Endothelial cell of umbilical vein (primary cell): ENCODE measurements at places on chromosomes 11 and 22.

GRCh38 chr11:15342163-15342562 is 227.4 kb downstream of the INSC start:
- H3K4me1 ChIP-seq, result no peaks in the 10 kb centered on the region
- no peak overlapping the region for H3K27ac ChIP-seq
- no peak for DNase-seq

- H3K36me3 ChIP-seq, result no peaks in the 10 kb centered on the region
- no peaks in the 10 kb centered on the region for H3K4me1 ChIP-seq
- H3K27ac ChIP-seq, result no peak overlapping the region
- DNase-seq, result no peak
These were observed 1470.5 kb downstream of the BRD1 start for GRCh38 chr22:48357196-48357595.

GRCh38 chr11:68575025-68575665 is 109.2 kb upstream of the GAL start:
- DNase-seq, result no peak
- H3K27me3 ChIP-seq, result no peaks in the 10 kb centered on the region
- no peak overlapping the region for H3K4me3 ChIP-seq

DNA sequence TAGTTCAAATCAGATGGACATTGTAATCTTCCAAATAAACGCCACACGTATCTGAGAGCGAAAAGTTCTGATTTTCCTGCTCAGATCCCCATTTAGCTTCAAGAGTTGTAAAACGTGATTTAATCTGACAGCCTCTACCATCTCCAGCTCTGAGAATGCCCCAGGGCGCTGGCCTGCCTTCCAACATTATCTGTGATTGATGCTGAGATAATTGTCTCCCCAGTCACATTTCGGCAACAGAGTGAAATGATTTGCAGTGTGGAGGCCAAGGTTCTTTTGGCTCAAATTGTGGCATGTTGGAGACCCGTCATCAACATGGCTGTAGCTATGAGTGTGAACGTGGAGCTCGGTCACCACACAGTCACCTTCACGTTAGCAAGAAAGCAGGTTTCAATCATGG is 283.4 kb downstream of the BRD1 start:
- no peak for DNase-seq
- no peaks in the 10 kb centered on the region for H3K27me3 ChIP-seq
- H3K27ac ChIP-seq, result no peak overlapping the region

GRCh38 chr22:31210556-31211421 is 1.3 kb upstream of the LIMK2 start:
- peaks cover 47% of the 10 kb centered on the region for H3K4me1 ChIP-seq
- H3K4me3 ChIP-seq, result no peak overlapping the region
- H3K36me3 ChIP-seq, result peaks cover 3% of the 10 kb centered on the region
- peak; percentile 68 for DNase-seq
- H3K27me3 ChIP-seq, result no peaks in the 10 kb centered on the region

GRCh38 chr11:61999141-61999975 is 31.9 kb upstream of the FTH1 start:
- H3K4me3 ChIP-seq, result no peak overlapping the region
- H3K4me1 ChIP-seq, result peaks cover under 1% of the 10 kb centered on the region
- no peaks in the 10 kb centered on the region for H3K36me3 ChIP-seq
- DNase-seq, result no peak

DNA sequence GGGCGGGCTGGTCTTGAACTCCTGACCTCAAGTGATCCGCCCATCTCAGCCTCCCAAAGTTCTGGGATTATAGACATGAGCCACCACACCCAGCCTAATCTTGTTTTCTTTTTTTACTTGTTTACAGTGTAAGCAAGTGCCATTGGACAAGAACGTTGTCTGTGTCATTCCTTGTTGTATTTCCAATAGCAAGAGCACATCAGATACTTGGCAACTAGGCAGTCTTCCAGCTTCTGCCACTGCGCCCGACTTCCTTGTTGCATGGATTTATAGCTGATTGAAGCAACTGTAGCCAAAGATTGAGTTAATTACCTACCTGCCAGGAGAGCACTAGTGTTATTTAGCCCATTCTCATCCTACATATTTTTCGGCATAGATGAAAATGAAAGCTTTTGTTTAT is 3.1 kb upstream of the SGSM3 start:
- no peak for DNase-seq
- H3K4me3 ChIP-seq, result no peak overlapping the region
- H3K4me1 ChIP-seq, result peaks cover 17% of the 10 kb centered on the region

GRCh38 chr11:42175203-42175602 is 715.8 kb upstream of the LRRC4C start:
- no peaks in the 10 kb centered on the region for H3K27me3 ChIP-seq
- H3K4me3 ChIP-seq, result no peak overlapping the region
- H3K36me3 ChIP-seq, result no peaks in the 10 kb centered on the region
- H3K4me1 ChIP-seq, result no peaks in the 10 kb centered on the region
- no peak overlapping the region for H3K27ac ChIP-seq
- DNase-seq, result no peak

- no peak overlapping the region for H3K4me3 ChIP-seq
- no peak overlapping the region for H3K27ac ChIP-seq
- no peaks in the 10 kb centered on the region for H3K4me1 ChIP-seq
- H3K36me3 ChIP-seq, result no peaks in the 10 kb centered on the region
- no peak for DNase-seq
These were observed 162.5 kb upstream of the CCDC90B start for GRCh38 chr11:83448686-83449085.

- no peaks in the 10 kb centered on the region for H3K36me3 ChIP-seq
- no peak for DNase-seq
- peaks cover 10% of the 10 kb centered on the region for H3K27me3 ChIP-seq
These were observed 60.6 kb upstream of the PRDM11 start for GRCh38 chr11:45085646-45086501.
